Stimulated activated CD4-positive, alpha-beta T cell treated with anti-CD3 and anti-CD28 coated beads, Interleukin-1b, Interleukin-23, amount 100 ng/mL, for 1 hour (primary cell): ENCODE measurements at places on chromosomes 11 and 22.

DNA sequence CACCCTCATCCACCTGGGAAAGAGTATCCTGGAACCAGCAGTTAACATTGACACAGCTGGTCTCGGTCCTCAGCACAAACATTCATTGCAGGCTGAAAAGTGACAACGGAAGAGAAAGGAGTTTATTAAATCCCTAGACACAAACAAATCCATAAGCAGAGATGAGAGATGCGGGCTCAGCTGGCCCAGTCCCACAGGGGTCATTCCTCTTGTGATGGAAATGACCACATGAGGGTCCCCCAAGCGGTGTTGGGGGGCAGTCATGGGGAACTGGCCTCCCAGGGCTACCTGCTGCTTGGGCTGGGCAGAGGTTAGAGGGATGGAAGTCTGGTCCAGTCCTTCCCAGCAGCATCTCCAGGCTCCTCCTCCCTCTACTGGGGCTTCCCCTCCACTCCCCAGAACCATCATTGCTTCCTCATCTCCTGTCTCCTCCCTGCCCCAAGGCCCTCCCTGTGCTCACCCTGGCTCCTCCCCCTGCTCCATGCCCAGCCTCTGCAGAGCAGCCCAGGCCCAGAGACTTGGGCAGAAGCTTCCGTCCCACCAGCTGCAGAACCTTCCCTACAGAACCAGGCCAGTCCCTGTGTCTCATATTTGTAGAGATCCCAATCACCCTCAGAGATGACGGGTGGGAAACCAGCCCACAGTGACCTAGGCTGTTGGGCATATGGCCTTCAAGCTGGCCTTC lies 5.4 kb upstream of the IGLL5 start:
- DNase-seq = no peak

DNA sequence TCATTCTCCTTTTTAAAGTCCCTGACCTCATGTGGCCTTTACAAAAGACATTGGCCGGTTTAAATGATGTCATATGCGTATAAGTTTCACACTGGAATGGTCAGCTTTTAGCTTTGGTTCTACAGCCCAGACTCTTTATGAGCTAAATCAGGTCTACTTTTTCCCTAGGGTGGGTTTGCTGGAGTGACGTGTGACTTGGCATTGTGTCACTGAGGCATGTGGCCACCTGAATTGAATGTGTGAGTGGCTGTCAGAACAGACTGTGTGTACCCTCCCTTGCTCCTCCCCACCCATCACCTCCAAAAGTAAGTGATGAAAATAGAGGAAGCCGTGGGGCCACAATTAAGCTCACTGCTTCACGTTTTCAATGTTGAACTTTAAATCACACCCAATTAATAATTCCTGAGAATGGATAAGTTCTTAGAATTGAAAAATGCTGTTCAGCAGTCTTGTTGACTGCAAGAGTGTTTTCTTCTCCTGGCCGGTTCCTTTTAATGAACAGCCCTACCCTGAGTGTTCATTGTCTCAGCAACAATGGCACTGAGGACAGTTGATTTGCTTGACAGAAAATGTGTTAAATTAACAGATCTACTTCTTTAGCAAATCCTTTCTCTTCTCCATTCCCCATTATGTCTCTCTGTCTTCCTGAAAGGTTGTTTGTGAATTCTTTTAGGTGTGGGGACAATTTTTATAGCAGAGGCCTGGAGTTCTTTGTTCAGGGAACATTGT lies 11.3 kb downstream of the CECR2 start:
- no peak for DNase-seq

GRCh38 chr11:36931139-36931538 lies 333.1 kb upstream of the RAG2 start:
- no peak for DNase-seq

DNA sequence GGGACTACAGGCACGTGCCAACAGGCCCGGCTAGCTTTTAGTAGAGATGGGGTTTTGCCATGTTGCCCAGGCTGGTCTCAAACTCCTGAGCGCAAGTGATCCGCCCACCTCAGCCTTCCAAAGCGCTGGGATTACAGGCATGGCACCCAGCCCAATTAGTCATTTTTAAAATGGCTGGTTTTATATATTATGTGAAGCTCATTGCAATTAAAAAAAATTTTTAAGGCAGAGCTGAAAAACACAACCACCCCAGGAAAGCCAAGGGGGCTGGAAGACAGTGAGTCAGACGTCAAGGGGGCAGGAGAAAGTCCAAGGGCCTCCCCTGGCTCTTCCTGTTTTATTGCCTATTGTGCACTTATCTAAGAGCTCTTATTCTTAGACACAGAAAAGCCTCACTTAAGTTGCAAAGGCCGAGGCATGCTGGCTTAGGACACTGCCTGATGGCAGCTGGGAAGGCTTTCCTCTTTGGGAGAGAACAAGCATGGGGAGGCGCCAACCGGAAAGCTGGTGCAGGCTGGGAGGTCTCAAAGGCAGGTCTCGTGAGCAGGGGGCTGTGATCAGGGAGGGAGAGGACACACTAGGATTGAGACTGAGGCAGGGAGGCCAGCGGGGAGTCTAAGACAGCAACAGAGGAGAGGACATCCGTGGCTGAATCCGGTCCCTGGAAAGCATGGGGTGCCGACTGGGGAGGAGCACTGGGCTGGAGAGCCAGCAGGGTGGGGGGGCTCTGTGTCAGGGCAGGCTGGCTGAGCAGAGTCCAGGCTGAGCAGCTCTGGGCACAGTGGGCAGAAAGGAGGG lies 11.1 kb upstream of the OSM start:
- DNase-seq = no peak

GRCh38 chr11:65639623-65640482 lies 2.0 kb downstream of the SIPA1 start:
- DNase-seq = no peak

- no peak for DNase-seq
Measured at GRCh38 chr11:47051217-47051616, 114.7 kb downstream of the CSTPP1 start.

DNA sequence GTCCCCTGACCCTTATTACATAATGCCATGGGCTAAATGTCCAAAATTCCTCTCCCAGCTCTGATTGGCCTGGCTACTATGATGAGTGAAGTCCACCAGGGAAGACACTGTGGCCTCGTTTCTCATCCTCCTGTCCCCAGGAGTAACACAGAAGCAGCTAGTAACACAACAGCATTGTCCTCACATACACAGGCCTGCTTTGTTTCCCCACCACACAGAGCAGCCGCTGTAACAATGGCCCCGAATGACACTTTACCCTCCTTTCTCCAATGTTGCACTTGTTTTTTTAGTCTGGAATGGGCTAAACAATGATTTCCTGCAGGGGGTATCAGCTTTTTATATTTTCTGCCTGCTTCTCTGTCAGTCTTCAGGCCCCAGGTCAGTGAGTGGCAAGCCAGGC lies at the start of gene PRR5L:
Gene PRR5L (plus strand): TSS at position 363 of the 400 bp plus-strand sequence. CDS start 104,834 bp downstream, outside the sequence.
- no peak for DNase-seq

DNA sequence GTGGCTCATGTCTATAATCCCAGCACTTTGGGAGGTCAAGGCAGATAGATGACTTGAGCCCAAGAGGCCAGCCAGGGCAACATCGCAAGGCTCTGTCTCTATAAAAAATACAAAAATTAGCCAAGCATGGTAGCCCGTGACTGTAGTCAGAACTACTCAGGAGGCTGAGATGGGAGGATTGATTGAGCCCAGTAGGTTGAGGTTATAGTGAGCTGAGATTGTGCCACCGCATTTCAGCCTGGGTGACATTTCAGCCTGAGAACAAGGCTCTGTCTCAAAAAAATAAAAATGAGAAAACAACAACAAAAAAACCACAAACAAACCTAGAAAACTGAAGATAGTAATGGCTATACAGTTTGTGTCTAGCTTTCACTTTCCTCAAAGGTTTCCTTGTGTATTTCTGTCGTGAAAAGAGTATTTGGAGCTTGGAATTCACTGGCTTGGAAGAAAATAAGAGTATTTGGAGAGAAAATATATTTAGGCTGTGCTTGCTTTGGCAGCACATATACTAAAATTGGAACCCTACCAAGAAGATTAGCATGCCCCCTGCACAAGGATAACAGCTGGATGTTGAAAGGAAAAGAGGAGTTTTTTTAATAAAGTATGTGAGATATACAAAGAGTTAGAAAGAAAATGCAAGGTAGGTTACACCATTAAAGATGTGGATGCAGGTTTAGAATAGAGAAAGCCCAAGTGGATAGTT lies 3.9 kb upstream of the BIRC3 start:
- DNase-seq = no peak

GRCh38 chr22:46408568-46409506 lies 73.3 kb downstream of the TRMU start:
- no peak for DNase-seq

GRCh38 chr22:21797444-21798221 lies 62.0 kb upstream of the YPEL1 start:
- DNase-seq = no peak

DNA sequence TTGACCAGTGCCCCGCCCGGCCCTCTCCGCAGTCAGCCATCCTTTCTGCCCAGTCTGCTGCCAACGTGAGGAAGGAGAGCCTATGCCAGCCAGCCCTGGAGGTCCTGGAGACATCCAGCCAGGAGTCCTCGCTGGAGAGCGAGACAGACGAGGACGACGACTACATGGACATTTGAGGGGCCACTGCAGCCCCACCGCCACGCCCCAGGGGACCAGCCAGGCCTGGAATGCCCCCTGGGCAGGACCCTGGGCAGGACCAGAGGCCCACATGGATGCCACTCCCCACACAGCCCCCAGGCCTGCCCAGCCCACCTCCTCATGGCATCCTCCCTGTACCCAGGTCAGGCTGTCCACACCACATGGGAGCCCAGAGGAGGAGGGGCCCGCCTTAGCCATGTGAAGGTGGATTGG lies 3.3 kb upstream of the SUSD2 start:
- DNase-seq = no peak

DNA sequence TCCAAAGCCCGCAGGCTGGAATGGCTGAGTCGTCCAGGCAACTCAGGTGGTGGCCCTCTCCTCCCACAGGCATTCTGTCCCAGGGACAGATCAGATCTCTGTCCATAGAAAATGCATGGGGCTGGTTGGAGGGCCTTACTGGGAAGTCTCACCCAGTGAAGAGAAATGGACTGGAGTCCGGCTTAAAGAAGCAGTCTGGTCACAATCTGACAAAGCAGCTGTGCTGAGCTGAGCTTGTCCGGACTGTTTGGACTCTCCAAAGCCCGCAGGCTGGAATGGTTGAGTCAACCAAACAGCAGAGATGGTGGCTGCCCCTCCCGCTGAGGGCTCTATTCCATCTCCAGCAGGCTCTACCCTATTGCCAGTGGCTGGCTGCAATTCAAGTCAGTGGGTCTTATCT lies 14.4 kb upstream of the DEPDC7 start:
- DNase-seq = no peak

- no peak for DNase-seq
Measured at GRCh38 chr11:24124876-24125275, 372.0 kb upstream of the LUZP2 start.

DNA sequence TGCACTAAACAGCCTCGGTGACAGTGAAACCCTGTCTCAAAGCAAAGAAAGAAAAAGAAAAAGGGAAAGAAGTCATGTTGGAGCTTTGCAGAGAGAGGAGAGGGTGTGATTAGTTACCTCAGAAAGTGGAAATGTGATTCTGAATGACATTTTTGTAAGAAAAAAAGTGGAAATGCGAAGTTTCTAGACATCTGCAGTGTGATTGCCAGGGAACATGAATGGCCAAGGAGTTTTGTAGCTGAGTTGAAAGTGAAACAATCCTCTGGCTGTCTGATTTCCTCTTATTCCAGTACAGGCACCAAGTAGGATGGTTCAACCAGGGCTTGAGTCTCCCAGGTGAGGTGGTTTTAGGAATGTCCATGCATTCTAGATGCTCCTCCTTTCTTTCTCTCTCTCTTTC lies 17.8 kb upstream of the SYVN1 start:
- no peak for DNase-seq

DNA sequence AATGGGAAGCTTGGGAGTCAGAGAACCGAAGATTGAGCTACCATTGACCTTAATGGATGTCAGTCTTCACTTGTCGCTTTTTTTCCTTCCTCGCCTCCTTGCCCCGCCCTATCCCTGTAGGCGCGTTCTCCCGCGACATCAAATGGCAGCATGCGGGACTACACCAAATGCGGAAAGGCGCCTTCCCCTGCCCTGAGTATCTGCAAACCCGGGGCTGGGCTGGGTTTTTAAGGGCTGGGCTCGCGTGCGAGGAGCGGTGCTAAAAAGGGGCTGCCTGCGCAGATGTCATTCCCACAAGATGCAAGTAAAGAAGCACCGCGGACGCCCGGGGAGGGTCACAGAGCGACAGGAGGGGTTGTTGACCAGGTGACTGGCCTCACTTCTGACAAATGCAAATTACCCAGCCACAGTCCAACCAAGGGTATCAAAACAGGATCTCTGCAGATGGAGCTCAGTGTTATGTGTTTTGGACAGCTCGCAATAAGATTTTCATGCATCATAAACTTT lies 4.7 kb upstream of the FAM111B start:
- no peak for DNase-seq

- no peak for DNase-seq
Measured at GRCh38 chr11:45106440-45106839, 40.0 kb upstream of the PRDM11 start.

DNA sequence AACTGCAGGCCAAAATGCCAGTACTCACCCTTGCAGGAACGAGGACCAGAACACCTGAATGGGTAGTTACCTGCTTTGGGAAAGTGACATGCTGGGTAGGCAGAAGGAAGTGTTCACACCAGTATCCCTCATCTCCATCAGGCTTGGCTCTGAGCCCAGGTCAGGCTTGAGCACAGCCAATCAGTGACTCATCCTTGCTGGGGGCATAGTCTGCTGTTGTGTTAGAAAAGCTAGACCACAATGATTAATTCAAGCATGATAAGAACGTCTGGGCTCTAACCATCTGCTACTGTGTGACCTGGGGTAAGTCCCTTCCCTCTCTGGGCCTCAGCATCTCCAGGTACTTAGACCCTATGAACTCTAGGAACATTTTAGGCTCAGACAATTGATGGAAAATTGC lies 450.4 kb downstream of the MIAT start:
- DNase-seq = no peak

DNA sequence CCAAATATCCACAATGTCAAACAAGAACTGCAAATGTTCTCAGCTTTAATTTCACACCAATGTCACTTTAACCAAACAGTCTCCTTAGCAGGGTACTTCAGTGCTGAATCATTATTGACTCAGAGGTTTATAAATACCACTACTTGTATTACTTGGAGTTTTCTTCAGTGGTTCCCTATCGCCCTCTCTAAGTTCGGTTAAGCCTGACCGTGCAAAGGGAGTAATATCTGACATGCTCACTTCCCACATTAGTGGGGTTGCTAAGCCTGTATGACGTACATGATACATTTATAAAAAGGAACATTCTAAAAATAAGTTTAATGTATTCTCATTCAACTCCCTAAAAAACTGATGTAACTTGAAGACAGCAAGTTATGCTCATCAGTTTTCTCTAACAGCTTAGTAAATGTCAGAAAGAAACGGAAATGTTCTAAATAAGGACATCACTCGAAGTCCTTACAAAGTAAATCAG lies 93.1 kb upstream of the ZC3H12C start:
- DNase-seq = no peak
